Smooth muscle cell of trachea (primary cell): ENCODE measurements at places on chromosomes 7 and 10. TPM values are rescaled to one million over a fixed set of nuclear protein-coding genes. Genes with fewer than 3 reads are reported as not detected.

SPDYE5 gene
- total RNA-seq = not detected in 2 replicates

EN2 gene
- not detected in 2 replicates for total RNA-seq

NAT16 gene
- not detected in 2 replicates for total RNA-seq

PDE1C gene
- total RNA-seq = 0.29 and 0.50 TPM in 2 replicates
